ENCODE measurements at places on chromosomes 16 and 17.

DNA sequence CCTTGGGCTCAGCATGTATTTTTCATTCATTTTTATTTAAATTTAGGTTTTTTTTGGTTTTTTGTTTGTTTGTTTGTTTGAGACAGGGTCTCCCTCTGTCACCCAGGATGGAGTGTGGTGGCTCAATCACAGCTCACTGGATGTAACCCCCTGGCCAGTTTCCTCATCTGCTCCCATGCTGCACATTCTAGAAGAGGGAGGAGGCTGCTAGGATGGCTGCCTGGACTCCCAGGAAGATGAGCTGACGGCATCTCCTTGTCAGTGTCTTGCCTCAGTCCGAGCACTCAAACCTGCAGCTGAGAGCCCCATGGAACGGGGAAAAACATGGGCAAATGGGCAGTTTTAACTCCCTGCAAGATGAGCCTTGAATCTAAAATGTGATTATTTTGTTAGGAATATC, 7.5 kb downstream of the MEAK7 start:
- DNase-seq, result no peak

DNA sequence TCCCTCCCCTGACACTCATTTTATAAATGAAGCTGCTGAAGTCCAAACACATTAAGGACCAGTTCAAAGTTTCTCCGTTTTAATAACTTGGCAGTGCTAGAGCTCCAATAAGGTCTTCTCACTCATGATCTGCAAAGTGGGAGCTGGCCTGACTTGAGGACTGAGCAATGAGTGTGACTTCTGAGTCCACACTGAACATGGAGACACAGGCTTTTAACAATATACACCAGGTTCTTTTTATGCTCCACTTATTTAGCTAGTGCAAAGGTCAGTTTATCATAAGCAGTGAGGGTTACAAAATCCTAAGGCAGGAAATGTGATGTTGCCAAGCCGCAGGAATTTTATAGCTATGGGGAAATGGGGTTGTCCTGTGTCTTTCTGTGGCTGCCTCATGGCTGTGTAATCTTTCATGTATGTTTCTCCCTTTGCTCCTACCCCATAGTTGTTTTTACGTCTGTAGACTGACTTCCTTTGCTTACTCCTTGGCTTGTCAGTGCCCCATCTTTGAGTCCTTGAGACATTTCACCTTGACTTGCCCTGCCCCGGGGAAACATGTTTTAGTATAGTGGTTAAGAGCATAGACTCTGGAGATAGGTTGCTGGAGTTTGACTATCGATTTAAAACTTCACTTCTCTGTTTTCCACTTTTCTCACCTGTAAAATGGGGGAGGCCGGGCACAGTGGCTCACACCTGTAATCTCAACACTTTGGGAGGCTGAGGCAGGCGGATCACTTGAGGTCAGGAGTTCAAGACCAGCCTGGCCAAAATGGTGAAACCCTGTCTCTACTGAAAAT, 12.2 kb upstream of the MMD start:
- peak; percentile 93 for DNase-seq

DNA sequence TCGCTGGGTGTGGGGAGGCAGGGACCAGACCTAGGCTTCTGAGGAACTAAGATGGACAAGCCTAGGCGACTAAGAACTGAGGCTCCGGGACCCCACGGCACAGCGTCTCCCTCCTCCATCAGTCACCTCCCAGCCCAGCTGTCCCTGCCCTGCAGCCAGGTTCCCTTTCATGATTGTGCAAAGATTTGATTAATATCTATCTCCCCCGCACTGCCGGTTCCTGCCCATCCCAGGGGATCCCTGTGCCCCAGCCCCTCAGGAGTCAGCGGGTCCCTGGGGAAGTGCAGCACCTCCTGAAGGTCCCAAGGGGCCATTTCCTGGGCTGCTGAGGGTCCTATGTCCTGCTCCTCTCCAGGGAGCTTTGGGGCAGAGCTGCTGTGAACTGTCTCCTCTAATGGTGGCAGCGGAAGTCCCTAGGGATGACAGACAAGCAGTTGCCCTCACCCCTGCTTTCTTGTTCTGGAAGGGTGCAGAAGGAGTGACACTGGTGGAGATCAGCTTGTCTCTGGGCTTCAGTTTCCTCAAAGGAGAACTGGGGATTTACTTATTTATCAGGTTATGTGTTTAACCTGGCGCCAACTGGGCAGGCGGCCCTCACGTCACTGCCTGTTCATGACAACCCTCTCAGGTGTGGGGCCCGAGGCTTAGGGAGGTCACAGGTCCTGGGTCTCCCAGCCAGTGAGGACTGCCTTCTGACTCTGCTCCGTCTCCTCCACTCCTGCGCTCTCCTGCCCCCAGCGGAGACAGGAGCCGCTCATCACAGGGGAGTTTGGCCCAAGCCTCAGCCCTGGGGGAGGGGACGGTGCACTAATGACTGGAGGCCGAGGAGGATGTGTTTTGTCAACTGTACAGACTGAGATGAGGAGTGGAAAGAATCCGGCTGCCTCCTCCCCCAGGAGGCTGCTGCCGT, 1.9 kb upstream of the C16orf74 start:
- DNase-seq, result no peak

DNA sequence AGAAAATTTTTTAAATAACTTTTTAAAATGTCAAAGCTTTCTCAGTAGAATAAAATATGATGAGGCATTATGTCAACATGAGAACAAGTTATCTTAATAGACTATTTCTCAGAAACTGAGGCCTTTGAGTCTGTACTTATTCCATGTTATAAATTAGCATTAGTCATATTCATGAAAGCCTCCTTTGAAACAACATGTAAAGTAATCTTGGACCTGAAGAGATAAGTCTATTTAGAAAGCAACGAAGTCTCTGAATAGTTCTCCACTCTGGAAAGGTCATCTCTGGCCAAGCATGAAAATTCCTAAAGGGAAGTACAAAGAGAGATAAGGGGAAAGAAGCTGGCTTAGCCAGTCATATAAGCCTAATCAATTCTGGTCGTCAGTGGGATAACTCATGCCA, 150.8 kb downstream of the CYB561 start:
- DNase-seq, result no peak

DNA sequence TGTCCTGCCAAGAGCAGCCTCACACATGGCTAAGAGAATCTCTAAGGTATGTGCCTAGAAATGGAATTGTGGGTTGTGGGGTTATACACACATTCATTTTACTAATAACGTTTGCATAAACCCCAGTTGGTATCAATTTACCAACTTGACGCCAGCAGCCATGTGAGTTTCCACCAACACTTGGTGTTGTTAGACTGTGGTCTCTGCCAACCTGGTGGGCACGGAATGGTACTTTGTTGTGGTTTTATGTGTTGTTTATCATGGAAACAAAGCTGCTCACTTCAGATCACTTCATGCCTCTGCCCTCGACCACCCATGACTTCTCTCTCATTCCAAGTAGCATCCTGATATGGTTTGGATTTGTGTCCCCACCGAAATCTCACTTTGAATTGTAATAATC, 152.0 kb upstream of the CDC42EP4 start:
- DNase-seq, result no peak

GRCh38 chr16:51607201-51607651, 456.2 kb upstream of the SALL1 start:
- peak; percentile 11 for DNase-seq

DNA sequence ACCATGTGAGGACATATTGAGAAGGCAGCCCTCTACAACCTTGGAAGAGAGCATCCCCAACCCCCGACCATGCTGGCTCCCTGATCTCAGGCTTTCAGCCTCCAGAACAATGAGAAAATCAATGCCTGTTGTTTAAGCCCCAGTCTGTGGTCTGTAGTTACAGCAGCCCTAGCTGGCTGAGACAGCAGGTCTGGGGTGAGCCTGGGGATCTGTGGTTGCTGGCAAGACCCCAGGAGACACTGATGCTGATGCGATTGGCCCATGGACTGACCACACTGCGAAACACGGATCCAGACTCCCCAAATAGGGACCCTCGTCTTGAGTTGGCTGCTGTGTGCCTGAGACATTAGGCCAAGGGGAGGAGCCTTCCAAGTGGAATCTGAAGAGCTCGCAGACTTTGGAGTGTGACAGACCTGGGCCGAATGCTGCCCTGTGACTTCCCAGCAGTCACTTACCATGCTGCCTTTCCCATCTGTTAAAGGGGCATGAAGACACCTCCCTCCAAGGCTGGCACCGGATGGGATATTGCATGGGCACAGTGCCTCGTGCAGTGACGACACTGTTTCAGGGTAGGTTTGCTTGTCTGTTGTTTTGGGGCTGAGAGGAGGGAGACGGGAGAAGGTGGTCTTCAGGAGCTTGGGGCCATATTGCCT, 147.8 kb upstream of the RPL38 start:
- DNase-seq, result no peak

GRCh38 chr16:75319513-75320411, 68.3 kb upstream of the BCAR1 start:
- DNase-seq, result peak; percentile 93

DNA sequence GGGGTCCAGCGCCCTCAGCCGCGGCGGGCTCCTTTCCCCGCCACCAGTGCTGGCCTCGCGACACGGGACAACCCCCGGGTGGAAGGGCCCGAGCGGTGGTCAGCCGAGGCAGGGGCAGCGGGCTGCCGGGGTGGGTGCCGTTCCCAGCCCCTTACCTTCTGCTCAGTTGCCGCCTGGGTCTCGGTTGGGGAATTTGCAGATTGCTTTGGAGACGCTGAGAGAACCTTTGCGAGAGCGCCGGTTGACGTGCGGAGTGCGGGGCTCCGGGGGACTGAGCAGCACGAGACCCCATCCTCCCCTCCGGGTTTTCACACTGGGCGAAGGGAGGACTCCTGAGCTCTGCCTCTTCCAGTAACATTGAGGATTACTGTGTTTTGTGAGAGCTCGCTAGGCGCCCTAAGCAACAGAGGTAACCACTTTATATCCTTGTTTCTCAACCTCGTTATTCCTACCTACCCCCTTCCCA, 381 bp downstream of the CTNS start:
- no peak for DNase-seq

DNA sequence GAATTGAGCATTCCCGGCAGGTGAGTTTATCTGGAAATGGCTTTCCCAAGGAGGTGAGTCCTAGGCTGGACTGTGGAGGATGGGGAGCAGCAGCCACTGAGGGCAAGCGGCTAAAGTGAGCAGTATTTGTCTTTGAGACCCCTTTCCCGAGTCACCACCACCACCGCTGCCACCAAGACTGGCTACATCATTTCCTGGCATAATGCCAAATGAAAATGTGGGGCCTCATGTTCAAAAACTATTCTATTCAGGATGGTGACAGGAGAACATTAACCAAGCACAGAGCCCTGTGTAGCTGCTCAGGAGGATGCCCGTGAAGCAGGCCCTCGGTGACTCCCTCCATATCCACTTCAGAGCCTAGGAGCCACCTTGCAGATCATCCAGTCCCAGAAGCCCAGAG, 46.0 kb downstream of the NOG start:
- DNase-seq, result no peak

DNA sequence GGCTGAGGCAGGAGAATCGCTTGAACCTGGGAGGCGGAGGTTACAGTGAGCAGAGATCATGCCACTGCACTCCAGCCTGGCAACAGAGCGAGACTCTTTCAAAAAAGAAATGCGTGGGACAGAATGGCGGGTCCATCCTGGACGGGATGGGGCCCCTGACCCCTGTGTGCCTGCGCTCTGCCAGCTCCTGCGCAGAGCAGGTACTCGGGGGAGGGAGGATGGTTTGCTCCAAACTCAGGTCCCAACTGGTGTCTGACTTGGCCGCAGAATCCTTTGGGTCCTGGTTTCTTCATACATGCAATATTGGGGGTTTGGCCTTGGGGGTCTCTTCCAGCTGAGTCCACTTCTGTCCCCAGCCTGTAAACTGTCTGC, 10.4 kb downstream of the CHMP6 start:
- no peak for DNase-seq

DNA sequence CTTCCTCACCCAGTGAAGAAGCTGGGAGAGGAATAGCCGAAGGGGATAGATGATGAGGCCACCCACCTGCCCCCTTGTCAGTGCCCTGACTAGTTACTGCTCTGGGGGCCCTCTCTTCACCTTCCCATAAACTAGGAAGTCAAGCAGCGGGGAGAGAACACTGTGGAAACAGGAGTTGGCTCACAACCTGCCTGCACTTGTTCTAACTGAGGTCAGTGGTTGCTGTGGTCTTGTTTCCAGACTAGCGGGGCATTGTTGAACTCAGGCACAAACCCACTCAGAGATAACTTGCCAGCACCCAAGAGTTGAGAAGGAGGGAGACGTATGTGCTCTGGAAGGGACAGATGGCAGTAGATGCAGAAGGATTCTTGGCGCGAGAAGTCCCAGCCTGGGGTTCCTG, 48.6 kb upstream of the DDX52 start:
- DNase-seq, result no peak

DNA sequence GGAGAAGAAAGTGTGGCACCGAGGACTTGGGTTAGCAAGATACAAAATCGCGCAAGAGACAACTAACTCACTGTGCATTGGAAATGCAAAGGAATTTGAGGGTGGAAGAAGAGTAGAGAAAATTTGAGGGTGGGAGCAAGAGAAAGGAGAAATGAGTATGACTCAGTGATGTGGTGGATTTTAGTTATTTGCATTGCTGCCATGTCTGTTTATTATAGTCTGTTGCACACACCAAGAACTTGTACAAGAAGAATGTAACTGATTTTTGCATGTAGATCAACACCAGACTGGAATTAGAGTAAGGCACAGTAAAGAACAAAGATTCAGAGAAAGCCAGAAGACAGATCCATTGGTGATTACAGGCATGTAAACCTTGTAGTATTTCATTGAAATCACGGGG, 71.6 kb upstream of the SMIM36 start:
- DNase-seq, result no peak

DNA sequence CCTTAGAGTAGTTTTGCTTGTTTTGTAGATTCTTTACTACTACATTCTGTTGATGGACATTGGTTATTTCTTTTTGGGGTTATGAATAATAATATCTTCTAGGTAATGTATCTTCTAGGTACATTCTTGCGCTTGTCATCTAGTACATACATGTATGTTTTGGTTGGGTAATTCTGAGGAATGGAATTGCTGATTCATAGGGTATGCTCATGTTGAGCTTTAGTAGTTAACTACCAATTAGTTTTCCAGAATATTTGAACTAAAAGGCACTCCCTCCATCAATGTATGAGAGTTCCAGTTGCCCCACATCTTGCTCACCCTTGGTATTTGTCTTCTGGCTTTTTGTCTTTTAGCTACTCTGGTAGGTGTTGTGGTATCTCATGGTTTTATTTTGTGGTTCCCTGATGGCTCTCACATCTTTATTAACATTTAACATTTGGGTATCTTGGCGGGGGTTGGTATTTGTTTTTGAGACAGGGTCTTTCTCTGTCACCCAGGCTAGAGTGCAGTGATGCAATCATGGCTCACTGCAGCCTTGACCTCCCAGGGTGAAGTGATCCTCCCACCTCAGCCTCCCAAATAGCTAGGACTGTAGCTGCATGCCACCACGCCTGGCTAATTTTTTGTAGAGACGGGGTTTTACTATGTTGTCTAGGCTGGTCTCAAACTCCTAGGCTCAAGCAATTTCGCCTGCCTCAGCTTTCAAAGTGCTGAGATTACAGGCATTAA, 47.1 kb downstream of the SLC6A4 start:
- no peak for DNase-seq

DNA sequence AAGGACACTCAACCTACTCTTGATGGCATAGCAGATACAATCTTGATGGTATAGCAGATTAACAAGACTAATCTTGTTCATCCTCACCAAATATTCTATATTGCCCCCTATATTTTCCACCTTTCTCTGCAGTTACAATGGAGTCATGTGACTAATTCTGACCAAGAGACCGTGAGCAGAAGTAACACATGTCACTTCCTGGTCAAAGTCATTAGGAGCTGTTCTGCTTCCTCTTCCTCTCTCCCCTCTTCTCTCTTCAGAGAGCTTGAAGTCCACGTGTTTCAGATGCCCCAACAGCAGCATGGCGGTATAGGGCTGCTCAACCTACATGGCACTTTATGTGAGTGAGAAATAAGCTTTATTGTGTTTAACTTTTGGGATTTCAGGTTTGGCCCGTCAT, 55.3 kb upstream of the ERCC4 start:
- DNase-seq, result no peak
